ENCODE measurements at places on chromosomes 5 and 9. TPM values are rescaled to one million over a fixed set of nuclear protein-coding genes. Genes with fewer than 3 reads are reported as not detected.

KIF24 gene
- 6.0 TPM for polyA plus RNA-seq

FAM81B gene
- not detected for polyA plus RNA-seq

PCDHGA2 gene
- polyA plus RNA-seq = 0.05 TPM

GFPT2 gene
- not detected for polyA plus RNA-seq

OR2Y1 gene
- polyA plus RNA-seq = not detected

SPACA9 gene
- polyA plus RNA-seq = 1.6 TPM

TNIP1 gene
- 121 TPM for polyA plus RNA-seq

PGM5 gene
- not detected for polyA plus RNA-seq

DNA sequence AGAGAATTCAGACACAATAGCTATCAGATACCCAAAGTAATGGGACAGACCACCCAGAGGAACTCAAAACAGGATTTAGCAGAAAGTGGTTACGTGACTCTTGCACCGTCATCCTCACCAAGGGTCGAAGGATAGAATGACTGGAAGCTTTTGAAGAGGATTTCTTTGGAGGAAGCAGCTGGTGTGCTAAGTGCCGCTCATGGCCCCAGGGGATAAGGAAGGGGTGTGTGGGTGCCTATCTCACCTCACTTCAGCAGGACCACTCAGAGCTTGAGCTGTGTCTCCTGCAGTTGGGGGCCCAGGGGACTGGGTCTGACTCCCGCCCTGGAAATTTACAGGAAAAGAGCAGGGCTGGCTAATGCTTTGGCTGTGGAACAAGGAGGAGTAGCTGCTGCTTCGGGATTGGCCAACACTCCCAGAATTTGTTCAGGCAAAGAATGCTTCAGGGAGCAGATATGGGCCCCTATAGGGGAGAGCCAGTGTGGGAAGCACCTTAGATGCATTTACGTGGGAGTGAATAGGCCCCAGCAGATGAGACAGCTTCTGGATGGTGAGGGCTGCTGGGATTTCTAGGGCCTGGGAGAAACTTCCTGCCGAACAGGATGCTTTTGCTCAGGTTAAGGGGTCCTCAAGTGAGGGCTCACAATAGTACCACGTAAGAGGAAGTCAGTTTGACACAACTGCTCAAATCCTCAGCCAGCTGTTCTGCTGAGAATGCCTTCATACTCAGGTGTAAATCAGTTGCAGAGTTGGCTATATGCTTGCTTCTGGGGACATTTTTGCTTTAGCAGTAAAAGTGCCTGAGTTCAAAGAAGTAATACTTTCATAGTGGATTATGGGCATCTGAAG, 29.1 kb upstream of the TOMM5 start:
- H3K27ac ChIP-seq = no peak overlapping the region
- DNase-seq = no peak
- no peaks in the 10 kb centered on the region for H3K36me3 ChIP-seq
- no peaks in the 10 kb centered on the region for H3K4me1 ChIP-seq
- no peaks in the 10 kb centered on the region for H3K27me3 ChIP-seq

GRCh38 chr5:77852514-77853352, 76.6 kb upstream of the TBCA start:
- DNase-seq = peak; percentile 80
- peak overlapping the region; percentile 76 for H3K4me3 ChIP-seq
- peaks cover 3% of the 10 kb centered on the region for H3K4me1 ChIP-seq
- H3K27ac ChIP-seq = peak overlapping the region; percentile 78

DNA sequence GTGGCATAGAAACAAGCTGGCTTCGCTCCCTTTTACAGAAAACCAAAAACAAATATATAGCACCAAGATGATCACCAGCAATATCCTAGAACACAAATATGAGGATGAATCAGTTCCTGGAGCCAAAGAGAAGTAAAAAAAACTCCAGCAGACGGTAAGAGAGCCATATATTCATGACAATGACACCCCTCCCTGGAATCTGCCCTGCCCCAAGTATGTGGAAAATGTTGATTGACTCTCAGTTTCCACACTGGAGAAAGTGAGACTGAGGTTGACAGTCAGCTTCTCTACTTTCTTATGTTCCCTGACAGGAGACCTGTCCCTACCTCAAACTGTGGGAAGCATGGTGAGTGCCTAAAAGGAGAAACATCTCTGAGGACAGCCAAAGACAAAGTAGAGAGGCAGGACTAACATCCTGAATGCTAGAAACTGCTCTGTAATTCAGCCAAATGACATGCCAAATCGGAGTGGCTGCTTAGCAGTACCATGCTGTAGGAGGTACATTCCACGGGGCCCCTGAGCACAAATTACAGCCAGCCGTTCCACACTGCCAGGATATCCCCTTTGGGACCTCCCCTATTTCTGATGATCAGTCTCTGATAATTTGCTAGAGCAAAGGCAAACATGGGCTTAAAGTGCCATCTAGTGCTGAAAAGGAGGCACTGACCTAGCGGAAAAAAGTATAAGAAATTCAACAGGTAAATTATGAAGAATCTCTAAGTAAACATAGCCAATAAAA, 424.0 kb upstream of the RGMB start:
- no peak overlapping the region for H3K27ac ChIP-seq
- H3K36me3 ChIP-seq = no peaks in the 10 kb centered on the region
- no peaks in the 10 kb centered on the region for H3K27me3 ChIP-seq
- no peak for DNase-seq

DNA sequence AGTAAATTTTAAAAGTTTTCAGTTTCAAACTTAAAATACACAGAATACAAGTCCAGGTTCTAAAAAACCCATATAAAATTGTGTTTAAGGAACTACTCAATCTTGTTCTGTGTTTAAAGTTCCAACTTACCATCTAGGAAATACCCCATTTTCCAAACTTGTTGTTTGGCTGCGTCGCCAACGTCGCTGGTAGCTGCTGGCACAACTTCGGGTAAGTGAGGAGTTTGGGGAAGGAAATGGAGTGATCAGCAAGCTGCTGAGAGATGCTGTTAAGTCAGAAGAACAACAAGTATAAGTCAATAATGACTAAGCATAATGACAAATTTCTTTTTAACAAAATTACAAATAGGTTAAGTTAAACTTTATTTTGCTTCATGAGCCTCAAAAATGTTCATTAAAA, 71.3 kb upstream of the RAPGEF6 start:
- no peak overlapping the region for H3K4me3 ChIP-seq
- DNase-seq = no peak
- H3K36me3 ChIP-seq = no peaks in the 10 kb centered on the region
- H3K4me1 ChIP-seq = no peaks in the 10 kb centered on the region

DNA sequence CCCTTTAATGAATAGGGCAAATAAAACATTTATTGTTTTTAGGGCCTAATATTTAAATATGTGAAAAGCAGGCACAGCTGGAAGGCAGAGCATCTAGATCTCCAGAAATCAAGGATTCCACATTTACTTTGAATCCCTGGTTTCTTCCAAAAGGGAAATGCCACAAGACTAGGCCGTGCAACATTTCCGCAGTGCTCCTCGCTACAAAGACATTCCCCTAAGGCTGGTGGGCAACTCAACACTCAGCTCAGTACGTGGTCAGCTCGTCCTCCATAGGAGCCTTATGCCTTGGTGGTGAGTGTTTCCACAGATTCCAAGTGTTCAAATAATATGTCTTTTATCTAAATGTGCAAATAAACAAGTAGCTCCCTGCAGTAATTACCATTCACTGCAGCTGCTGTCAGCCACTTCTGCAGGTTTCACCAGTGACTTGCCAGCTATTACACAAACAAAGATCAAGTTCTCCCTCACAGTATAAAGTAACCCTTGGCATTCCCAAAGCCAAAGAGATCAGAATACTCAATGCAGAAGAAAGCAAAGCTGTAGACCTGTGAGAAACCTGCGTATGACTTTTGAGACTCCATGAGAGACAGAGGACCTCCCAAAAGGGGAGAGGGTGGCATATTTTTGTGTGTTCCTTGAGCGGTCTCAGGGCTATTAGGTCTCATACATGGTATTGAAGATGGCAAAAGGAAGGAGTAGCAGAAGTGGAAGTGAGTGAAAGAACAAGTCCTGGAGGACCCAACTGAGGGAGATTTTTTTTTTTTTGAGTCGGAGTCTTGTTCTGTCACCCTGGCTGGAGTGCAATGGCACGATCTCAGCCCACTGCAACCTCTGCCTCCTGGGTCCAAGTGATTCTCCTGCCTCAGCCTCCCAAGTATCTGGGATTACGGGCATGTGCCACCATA, 38.0 kb upstream of the TENT2 start:
- H3K27ac ChIP-seq = no peak overlapping the region
- H3K4me3 ChIP-seq = no peak overlapping the region
- H3K27me3 ChIP-seq = no peaks in the 10 kb centered on the region
- no peaks in the 10 kb centered on the region for H3K36me3 ChIP-seq
- DNase-seq = no peak

- H3K27me3 ChIP-seq = no peaks in the 10 kb centered on the region
- peaks cover 3% of the 10 kb centered on the region for H3K4me1 ChIP-seq
- no peak for DNase-seq
- no peak overlapping the region for H3K4me3 ChIP-seq
- no peaks in the 10 kb centered on the region for H3K36me3 ChIP-seq
- H3K27ac ChIP-seq = no peak overlapping the region
These were observed 21.8 kb downstream of the STOM start for GRCh38 chr9:121348221-121348620.

- no peaks in the 10 kb centered on the region for H3K36me3 ChIP-seq
- H3K4me3 ChIP-seq = no peak overlapping the region
- H3K4me1 ChIP-seq = peaks cover 27% of the 10 kb centered on the region
- DNase-seq = no peak
These were observed 189.7 kb downstream of the DAB2IP start for GRCh38 chr9:121840838-121841760.

DNA sequence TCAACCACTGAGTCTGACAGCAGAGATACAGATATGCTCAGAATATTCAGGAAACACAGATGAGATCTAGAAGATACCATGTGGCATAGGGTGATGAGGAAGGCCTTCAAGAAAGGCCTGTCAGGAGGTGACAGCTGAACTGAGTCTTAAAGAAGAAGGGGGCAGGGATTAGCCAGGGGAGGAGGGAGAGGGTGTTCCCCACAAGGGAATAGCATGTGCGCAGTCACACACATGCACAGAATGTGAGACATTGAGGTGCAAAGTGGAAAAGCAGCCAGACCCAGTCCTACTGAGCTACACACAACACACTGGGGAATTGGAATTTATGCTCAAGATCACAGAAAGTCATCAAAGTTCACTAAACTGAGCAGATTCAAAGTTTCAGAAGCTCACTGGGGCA, 3.0 kb upstream of the SLC25A48 start:
- H3K27ac ChIP-seq = no peak overlapping the region
- DNase-seq = no peak
- H3K4me1 ChIP-seq = no peaks in the 10 kb centered on the region
- H3K4me3 ChIP-seq = no peak overlapping the region
- H3K36me3 ChIP-seq = no peaks in the 10 kb centered on the region
- H3K27me3 ChIP-seq = peaks cover 13% of the 10 kb centered on the region

DNA sequence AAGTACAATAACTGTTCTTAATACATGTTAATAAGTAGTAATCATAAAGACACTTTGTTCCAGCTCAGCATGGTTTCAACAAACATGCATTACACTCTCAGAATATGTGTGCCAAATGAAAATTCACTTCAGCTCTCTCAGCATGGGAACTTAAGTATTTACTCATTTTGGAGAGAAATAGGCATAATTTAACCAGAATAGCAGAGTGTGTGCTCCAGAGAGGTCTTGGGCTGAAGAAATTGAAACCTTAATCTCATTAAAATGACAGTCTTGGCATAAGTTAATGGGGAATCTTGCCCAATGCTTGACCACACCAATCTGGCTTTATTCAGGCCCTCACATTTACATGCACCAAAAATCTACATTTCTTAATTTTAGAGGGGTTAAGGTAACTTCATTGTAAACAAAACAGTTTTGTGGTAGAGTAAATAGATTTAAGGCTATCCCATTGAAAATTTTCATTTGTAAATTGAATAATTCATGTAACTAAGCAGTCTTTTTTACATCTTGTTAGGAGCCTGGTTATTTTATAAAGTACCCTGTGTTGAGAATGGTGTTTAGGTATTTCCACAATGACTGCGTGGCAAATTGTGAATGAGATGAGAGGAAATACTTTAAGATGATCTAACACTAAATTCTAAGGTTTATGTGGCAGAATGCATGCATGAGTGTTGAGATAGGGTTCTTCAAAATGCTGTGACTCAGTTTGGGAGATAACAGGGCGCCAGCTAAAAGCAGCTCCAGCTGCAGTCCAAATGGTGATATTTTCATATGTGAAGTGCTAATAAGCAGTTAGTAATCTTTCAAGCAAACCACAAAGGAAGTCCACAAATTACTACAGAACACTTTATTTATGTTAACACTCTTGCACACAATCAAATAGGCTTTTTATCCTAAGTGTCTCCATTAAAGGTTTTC, 11.3 kb upstream of the LOX start:
- H3K27ac ChIP-seq = no peak overlapping the region
- no peaks in the 10 kb centered on the region for H3K4me1 ChIP-seq
- no peak for DNase-seq
- no peaks in the 10 kb centered on the region for H3K36me3 ChIP-seq
- no peak overlapping the region for H3K4me3 ChIP-seq

- no peak overlapping the region for H3K4me3 ChIP-seq
- DNase-seq = no peak
- H3K27me3 ChIP-seq = no peaks in the 10 kb centered on the region
- no peak overlapping the region for H3K27ac ChIP-seq
These were observed 286.1 kb downstream of the ANXA1 start for GRCh38 chr9:73437758-73438157.

- no peaks in the 10 kb centered on the region for H3K27me3 ChIP-seq
- no peaks in the 10 kb centered on the region for H3K4me1 ChIP-seq
- no peaks in the 10 kb centered on the region for H3K36me3 ChIP-seq
- no peak for DNase-seq
- no peak overlapping the region for H3K27ac ChIP-seq
These were observed 44.4 kb downstream of the MAP1B start for GRCh38 chr5:72151646-72152045.

- no peak overlapping the region for H3K27ac ChIP-seq
- DNase-seq = peak; percentile 21
- no peaks in the 10 kb centered on the region for H3K36me3 ChIP-seq
- peaks cover 4% of the 10 kb centered on the region for H3K27me3 ChIP-seq
- no peak overlapping the region for H3K4me3 ChIP-seq
These were observed 151.1 kb upstream of the APC start for GRCh38 chr5:112586596-112587062.

DNA sequence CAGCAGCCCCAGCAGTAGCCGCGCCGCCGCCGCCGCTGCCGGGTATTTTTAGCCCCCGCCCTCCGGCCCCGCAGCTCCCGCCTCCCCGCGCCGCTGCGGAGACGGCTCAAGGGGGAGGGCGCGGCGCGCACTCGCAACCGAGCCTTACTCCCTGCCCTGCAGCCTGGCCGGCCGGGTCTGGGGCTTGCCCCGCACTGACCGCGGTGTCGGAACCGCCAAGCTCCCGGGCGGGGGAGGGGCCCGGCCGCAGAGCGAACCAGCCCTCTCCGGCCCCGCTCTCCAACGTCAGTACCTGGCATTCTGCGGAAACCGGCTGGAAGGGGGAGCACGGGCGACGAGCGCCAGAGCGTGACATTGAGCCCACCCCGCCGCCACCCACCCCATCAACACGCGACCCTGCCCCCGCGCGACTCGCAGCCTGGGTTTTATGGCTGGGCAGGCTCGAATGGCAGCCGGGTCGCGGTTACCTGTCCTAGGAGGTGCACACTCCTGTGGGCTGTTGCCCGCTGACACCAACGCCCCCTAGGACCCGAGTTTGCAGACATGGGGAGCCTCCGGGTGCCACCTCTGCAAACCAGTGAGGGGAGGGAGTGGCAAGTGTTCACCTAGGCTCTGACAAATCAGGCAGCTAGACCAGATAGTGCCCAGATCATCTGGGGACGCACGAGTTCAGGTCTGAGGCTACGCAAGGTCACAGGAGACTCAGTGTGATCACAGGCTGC, at the start of gene ACSL6:
ACSL6 (minus strand) TSS at position 37 of the 722 bp plus-strand sequence. CDS start 105 bp downstream, outside the sequence.
- no peak for DNase-seq
- H3K4me3 ChIP-seq = no peak within 1 kb of the TSS
- H3K36me3 ChIP-seq = no peaks in the 10 kb centered on the region
- peaks cover 25% of the 10 kb centered on the region for H3K27me3 ChIP-seq
- no peak within 1 kb of the TSS for H3K27ac ChIP-seq
- no peaks in the 10 kb centered on the region for H3K4me1 ChIP-seq

All from GM12878 (cell line).